Calu3 (cell line): ENCODE measurements at places on chromosomes 6 and 20. TPM values are rescaled to one million over a fixed set of nuclear protein-coding genes. Genes with fewer than 3 reads are reported as not detected.

VGLL2 gene
- not detected in 2 replicates for total RNA-seq

SNAP25 gene
- 0.73 and 0.83 TPM in 2 replicates for total RNA-seq

ERVFRD-1 gene
- total RNA-seq, result not detected in 2 replicates

DYNLRB1 gene
- total RNA-seq, result 214 and 229 TPM in 2 replicates

SIRPA gene
- 24.0 and 28.3 TPM in 2 replicates for total RNA-seq

ELOVL2 gene
- 0.20 and 0.47 TPM in 2 replicates for total RNA-seq

THEMIS gene
- not detected in 2 replicates for total RNA-seq

DNA sequence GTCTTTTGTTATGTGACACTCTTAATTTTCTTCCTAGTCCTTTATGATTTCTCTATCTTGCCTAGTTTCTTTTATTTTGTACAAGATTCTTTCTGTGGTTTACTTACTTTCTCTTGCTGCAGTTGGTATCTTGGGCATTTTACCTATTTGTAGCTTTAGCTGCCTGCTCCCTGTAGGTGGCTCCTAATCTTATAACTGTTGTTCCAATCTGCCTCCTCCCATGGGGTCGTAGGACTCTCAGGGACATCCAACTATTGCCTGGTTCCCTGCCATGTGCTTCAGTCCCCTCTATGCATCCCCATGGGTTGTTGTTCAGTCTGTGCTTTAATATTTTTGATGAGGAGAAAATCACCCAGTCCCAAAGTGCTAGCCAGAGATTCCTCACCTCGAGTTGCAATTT lies 31.4 kb downstream of the RIN2 start:
- H3K27ac ChIP-seq, result no peak overlapping the region
- H3K27me3 ChIP-seq, result no peaks in the 10 kb centered on the region
- H3K36me3 ChIP-seq, result peaks cover 3% of the 10 kb centered on the region
- H3K4me3 ChIP-seq, result no peak overlapping the region
- H3K4me1 ChIP-seq, result peaks cover 9% of the 10 kb centered on the region

DNA sequence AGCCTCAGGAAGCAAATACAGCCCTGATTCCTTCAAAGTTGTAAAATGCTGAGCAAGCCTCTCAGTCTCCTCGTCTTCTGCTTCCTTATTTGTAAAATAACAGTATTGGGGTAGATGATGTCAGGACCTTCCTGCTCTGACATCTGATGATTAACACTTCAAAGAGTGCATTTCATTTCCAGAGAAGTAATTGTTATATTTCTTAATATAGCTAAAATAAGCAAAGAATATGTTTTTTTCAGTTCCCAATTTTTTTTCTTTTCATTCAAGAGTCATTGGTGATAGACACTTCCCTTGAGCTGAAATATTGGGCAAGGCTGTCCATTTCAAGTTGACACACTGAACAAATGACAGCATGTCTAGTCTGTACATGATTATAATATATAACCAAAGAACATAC lies 53.4 kb downstream of the SLX4IP start:
- H3K27me3 ChIP-seq, result no peaks in the 10 kb centered on the region
- no peaks in the 10 kb centered on the region for H3K36me3 ChIP-seq
- no peak overlapping the region for H3K27ac ChIP-seq
- peaks cover 11% of the 10 kb centered on the region for H3K4me1 ChIP-seq
- no peak for DNase-seq

- H3K4me1 ChIP-seq, result no peaks in the 10 kb centered on the region
- H3K36me3 ChIP-seq, result no peaks in the 10 kb centered on the region
- H3K4me3 ChIP-seq, result no peak overlapping the region
- DNase-seq, result no peak
Observed at GRCh38 chr6:5403076-5403475, 141.8 kb downstream of the FARS2 start.

DNA sequence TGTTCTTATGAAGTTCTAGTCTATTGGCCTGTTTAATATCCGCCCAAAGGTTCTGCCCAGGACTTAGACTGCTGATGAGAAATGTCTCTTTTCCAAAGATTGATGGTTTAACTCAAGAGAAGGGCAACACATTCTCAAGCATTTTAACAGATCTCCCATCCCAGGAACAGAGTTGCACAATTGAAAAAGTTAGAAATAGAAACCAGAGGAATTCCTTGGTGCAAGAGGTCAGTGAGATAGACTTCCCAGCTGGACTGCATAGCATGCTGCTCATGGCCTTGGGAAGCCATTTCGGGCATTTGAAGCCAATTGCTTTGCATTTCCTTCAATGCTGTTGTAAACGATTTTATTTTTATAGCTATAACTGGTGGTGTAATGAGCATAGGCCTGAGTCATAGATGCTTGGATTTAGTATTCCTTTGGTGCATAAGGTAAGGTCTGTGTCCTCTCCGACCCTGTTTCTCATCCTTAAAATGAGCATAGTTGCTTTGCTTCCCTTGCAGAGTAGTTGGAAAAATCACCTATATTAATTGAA lies 292.2 kb upstream of the JAG1 start:
- H3K36me3 ChIP-seq, result no peaks in the 10 kb centered on the region
- no peak for DNase-seq
- no peaks in the 10 kb centered on the region for H3K4me1 ChIP-seq
- H3K27me3 ChIP-seq, result no peaks in the 10 kb centered on the region

DNA sequence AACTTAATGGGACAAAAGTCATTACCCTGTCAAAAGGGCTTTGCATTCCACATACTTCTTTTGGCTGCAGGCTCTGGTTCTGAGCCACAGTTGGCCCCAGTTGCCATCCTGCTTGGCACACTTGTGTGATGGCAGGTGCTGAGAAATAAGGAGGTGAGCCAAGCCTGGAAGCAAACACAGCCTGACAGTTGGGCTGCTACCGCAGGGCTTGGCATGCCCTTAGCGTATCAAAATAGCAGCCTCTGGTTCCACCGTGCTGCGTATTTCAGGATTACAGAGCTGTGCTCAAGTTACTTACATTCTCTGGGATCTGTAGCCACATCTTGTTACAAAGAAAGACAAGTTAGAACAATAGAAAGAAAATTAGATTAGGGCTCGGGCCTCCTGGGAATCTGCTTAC lies 11.1 kb downstream of the MTHFD1L start:
- H3K36me3 ChIP-seq, result peaks cover 38% of the 10 kb centered on the region
- no peak overlapping the region for H3K4me3 ChIP-seq
- H3K27me3 ChIP-seq, result no peaks in the 10 kb centered on the region

GRCh38 chr20:57102160-57102559 lies 164.3 kb downstream of the BMP7 start:
- no peaks in the 10 kb centered on the region for H3K4me1 ChIP-seq
- no peak overlapping the region for H3K27ac ChIP-seq
- DNase-seq, result no peak
- H3K4me3 ChIP-seq, result no peak overlapping the region
- peaks cover 4% of the 10 kb centered on the region for H3K36me3 ChIP-seq

DNA sequence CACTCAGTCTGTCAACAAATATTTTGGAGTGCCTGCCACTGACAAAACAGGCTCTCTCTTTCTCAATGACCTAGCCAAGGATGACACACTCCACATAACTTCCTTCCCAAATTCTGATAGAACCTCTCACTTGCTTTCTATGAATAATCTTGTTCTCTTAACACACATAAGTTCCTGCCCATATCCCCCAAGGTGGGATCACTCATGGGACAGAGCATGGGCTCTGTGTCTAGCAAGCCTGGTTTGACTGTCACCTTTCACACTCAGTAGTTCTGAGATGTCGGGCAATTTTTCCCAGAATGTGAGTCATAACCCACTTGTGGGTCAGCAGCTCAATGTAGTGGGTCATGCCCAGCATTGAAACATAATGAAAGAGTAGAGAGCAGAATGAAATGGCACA lies 78.1 kb downstream of the LRFN2 start:
- peaks cover 9% of the 10 kb centered on the region for H3K4me1 ChIP-seq
- H3K27ac ChIP-seq, result no peak overlapping the region
- DNase-seq, result no peak
- no peak overlapping the region for H3K4me3 ChIP-seq
- no peaks in the 10 kb centered on the region for H3K36me3 ChIP-seq
- H3K27me3 ChIP-seq, result peaks cover 23% of the 10 kb centered on the region

GRCh38 chr6:16437984-16438383 lies 199.6 kb downstream of the GMPR start:
- DNase-seq, result no peak
- no peak overlapping the region for H3K4me3 ChIP-seq
- no peaks in the 10 kb centered on the region for H3K36me3 ChIP-seq
- H3K27me3 ChIP-seq, result no peaks in the 10 kb centered on the region

DNA sequence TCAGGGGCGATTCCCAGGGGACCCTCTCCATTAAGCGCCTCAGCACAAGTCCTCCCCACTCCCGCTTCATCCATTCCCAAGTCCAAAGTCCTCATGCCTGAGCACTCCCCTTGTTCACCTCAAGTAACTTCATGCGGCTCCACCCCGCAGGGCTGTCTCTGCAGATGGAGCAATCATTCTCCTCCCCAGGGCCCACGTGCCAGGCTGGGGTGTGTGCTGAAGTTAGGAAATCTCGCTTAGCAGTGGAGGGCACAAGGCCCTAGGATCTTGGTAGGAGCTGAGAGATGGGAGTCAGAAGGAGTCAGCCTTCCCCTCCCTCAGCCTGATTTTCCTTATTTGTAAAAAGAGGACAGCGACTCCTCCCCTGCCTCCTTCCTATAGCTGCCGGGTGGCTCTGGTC lies 3.5 kb downstream of the TGM3 start:
- no peaks in the 10 kb centered on the region for H3K36me3 ChIP-seq
- H3K27ac ChIP-seq, result no peak overlapping the region
- H3K4me1 ChIP-seq, result peaks cover 26% of the 10 kb centered on the region
- no peak overlapping the region for H3K4me3 ChIP-seq

DNA sequence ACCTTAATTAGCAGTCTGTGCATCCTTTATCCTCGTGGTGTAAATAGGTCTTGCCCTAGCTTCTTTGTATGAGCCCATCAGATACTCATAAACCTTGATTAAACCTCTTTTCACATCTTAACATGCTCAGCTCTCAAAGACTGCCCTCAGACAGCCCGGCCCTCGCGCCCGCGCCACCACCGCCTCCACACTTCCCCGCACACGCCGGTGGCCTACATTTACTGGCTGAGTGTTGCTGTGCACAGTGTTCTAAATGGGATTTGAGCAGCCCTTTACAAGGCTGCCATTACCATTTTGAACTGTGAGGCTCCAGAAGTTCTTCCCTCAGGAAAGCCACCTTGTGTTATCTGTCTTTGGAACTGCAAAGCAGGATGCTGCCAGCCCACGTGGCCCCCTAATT lies 63.0 kb upstream of the INSM1 start:
- no peaks in the 10 kb centered on the region for H3K4me1 ChIP-seq
- H3K4me3 ChIP-seq, result no peak overlapping the region
- peaks cover 15% of the 10 kb centered on the region for H3K27me3 ChIP-seq

DNA sequence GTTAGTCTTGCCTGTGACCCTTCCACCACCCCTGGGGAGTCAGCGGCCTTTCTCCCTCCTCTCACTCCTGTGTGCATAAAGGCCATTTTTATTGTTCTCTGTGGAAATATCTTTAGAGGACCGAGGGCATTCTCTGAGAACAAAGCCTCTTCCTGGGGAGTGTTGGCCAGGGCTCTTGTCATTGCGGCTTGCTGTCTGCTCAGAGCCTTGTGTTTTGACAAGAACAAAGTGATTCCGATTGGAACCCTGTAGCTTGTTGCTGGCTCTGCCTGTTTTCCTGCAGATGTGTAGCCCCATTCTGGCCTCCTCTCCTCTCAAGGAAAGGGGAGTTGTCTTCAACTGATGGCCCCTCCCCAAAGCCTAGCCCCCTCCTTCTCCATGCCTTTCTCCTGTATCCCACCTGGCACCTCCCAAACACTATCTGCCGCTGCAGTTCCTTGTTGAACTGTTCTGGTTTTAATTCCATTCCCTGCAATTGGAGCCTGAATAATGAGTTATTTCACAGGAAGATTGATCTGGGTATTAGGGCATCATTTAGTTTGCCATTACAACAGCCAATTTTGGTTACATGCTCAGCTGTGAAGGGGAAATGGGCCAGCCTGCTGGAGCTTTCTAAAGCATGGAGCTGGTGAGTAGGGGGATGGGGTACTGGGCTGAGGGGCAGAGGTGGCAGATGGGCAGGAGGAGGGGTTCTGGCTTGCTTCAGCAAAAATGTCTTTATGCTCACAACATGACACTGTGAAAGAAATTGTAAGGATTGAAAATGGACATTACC lies 252.5 kb downstream of the LRFN2 start:
- no peaks in the 10 kb centered on the region for H3K4me1 ChIP-seq
- DNase-seq, result no peak
- peaks cover 85% of the 10 kb centered on the region for H3K27me3 ChIP-seq

- DNase-seq, result no peak
- no peak overlapping the region for H3K27ac ChIP-seq
- no peaks in the 10 kb centered on the region for H3K36me3 ChIP-seq
- H3K4me1 ChIP-seq, result peaks cover 12% of the 10 kb centered on the region
Observed at GRCh38 chr6:119324718-119325117, 24.8 kb downstream of the MAN1A1 start.

GRCh38 chr6:11878029-11878428 lies 99.4 kb upstream of the ADTRP start:
- no peak for DNase-seq
- no peaks in the 10 kb centered on the region for H3K4me1 ChIP-seq
- no peak overlapping the region for H3K4me3 ChIP-seq
- H3K27me3 ChIP-seq, result no peaks in the 10 kb centered on the region
- no peak overlapping the region for H3K27ac ChIP-seq

DNA sequence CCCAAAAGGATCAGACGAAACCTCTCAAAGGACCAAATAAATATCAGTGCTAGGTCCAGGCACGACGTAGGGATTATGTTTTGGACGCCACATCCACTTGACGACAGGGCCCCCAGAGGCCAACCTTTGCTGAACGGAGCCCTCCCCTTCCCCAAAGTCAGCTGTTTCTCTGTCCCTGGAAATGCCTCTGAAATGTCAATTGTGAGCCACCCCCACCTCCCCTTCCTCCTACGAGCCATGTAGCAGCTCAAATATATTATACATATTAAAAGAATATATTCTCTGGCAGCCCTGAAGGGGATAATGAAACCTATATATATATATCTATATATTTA lies 39.6 kb upstream of the BLCAP start:
- no peak overlapping the region for H3K27ac ChIP-seq
- peaks cover 100% of the 10 kb centered on the region for H3K27me3 ChIP-seq
- H3K4me1 ChIP-seq, result peaks cover 7% of the 10 kb centered on the region
- no peak for DNase-seq
- no peak overlapping the region for H3K4me3 ChIP-seq

- no peaks in the 10 kb centered on the region for H3K4me1 ChIP-seq
- no peak overlapping the region for H3K4me3 ChIP-seq
- no peaks in the 10 kb centered on the region for H3K27me3 ChIP-seq
Observed at GRCh38 chr6:72418495-72418894, 203.4 kb upstream of the KCNQ5 start.

- no peaks in the 10 kb centered on the region for H3K36me3 ChIP-seq
- H3K4me3 ChIP-seq, result no peak overlapping the region
- DNase-seq, result no peak
- no peak overlapping the region for H3K27ac ChIP-seq
- H3K4me1 ChIP-seq, result peaks cover 9% of the 10 kb centered on the region
Observed at GRCh38 chr6:44278315-44278714, 8.1 kb downstream of the TMEM151B start.

GRCh38 chr6:13331516-13332348 lies 3.4 kb upstream of the TBC1D7 start:
- no peak for DNase-seq
- no peaks in the 10 kb centered on the region for H3K27me3 ChIP-seq
- H3K27ac ChIP-seq, result no peak overlapping the region
- peaks cover 15% of the 10 kb centered on the region for H3K36me3 ChIP-seq
- H3K4me1 ChIP-seq, result peaks cover 10% of the 10 kb centered on the region
